ENCODE measurements at places on chromosomes 1 and 21. TPM values are rescaled to one million over a fixed set of nuclear protein-coding genes. Genes with fewer than 3 reads are reported as not detected.
A peak's percentile ranks its signal among the peaks of the same experiment; 100 is the strongest.

DNA sequence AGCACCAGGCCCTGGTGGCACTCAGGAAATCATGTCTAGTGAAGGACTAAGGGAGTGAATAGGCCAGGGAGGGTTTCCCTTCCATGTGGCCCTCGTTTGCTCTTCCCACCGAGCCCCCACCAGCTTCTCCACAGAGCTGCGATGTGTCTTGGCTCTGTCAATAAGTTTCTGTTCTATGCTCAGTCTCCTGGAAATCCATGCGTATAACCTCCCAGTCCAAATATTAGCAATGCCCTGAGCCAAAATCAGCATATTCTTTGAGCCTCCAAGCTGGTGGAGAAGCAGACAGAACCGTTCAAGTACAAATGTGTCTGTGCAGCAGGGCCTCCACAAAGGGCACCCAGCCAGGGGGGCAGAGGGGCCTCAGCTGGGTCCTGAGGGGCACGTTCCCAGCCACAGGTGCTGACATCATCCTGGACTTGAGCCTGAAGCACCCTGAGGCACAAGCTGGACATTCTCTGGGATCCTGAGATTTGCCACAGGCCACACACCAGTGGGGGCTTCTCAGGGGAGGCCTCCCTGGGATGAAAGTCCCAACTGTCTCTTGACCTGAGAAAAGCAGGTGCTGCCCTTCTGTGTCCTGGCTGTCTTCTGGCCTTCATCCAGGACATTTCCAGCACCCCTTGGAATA is 350.5 kb upstream of the VAMP3 start:
- H3K27me3 ChIP-seq = no peaks in the 10 kb centered on the region
- no peak overlapping the region for H3K27ac ChIP-seq
- H3K4me1 ChIP-seq = no peaks in the 10 kb centered on the region
- H3K36me3 ChIP-seq = no peaks in the 10 kb centered on the region

- H3K27me3 ChIP-seq = no peaks in the 10 kb centered on the region
- no peak for DNase-seq
- no peak overlapping the region for H3K27ac ChIP-seq
- H3K36me3 ChIP-seq = no peaks in the 10 kb centered on the region
- H3K4me3 ChIP-seq = no peak overlapping the region
These were observed 18.4 kb upstream of the PLEKHG5 start for GRCh38 chr1:6509919-6510291.

- no peaks in the 10 kb centered on the region for H3K27me3 ChIP-seq
- DNase-seq = peak; percentile 52
- peak overlapping the region; percentile 45 for H3K4me3 ChIP-seq
- no peaks in the 10 kb centered on the region for H3K36me3 ChIP-seq
These were observed 918 bp upstream of the RASAL2 start for GRCh38 chr1:178092878-178093493.

GRCh38 chr1:74964508-74965102 is 169.6 kb upstream of the LHX8 start:
- H3K27me3 ChIP-seq = no peaks in the 10 kb centered on the region
- H3K36me3 ChIP-seq = no peaks in the 10 kb centered on the region
- H3K4me3 ChIP-seq = no peak overlapping the region
- DNase-seq = peak; percentile 75
- H3K27ac ChIP-seq = no peak overlapping the region

DNA sequence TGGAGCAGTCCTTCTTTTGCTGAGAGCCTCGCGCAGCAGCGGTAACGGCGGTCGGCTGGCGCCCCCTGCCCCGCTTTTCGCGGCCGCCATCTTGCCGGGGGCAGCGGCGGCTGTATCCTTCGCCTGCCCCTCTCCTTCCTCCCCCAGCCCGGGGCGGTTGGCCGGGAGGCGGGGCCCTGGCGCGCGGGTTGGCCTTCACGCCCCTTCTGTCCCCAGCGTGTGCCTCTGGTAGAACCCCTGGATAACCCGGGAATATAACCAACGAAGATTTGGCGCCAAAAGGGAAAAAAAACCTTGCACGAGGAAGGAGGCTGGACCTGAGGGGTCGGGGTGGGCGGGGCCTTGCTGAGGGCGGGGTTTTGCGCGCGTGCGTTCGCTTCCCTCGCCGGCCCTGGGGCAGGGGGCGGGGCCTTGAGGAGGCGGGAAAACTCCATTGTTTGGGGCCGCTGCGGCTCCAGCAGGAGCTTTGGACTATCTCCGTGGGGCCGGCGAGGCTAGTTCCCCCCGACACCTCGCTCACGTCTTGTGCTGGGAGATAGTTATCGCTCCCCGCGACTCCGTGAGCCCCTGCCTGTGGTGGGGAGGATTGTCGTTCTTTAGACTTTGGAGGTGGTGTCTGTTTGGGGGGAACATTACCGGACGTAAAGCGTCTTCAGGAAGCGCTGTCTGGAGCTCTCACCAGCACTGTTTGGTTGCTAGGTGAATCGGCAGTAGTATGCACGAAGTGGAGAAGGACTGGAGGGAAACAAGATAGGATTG is 689 bp downstream of the NASP start:
- DNase-seq = peak; percentile 96
- H3K27ac ChIP-seq = peak overlapping the region; percentile 80
- peaks cover 14% of the 10 kb centered on the region for H3K4me1 ChIP-seq

DNA sequence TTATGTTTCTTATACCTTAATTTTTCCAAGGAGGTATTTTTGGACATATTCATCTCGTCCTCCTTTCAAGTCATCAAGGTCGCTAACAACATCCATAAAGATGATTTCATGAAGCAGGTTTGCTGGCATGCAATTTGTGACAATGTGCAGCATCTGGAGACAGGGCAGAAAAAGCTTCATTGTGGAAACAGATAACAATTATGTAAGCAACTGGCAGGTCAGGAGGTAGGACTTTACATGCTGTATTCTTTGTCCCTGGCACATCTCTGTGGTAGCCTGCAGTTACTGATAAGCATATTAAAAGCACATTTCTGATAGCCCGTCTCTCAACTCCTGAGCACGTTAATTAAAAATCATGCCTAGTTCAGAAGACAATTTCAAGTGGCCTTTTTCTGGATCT is 156.8 kb downstream of the LEPR start:
- H3K4me1 ChIP-seq = no peaks in the 10 kb centered on the region
- no peaks in the 10 kb centered on the region for H3K27me3 ChIP-seq
- no peak overlapping the region for H3K27ac ChIP-seq
- no peak for DNase-seq
- no peak overlapping the region for H3K4me3 ChIP-seq

DNA sequence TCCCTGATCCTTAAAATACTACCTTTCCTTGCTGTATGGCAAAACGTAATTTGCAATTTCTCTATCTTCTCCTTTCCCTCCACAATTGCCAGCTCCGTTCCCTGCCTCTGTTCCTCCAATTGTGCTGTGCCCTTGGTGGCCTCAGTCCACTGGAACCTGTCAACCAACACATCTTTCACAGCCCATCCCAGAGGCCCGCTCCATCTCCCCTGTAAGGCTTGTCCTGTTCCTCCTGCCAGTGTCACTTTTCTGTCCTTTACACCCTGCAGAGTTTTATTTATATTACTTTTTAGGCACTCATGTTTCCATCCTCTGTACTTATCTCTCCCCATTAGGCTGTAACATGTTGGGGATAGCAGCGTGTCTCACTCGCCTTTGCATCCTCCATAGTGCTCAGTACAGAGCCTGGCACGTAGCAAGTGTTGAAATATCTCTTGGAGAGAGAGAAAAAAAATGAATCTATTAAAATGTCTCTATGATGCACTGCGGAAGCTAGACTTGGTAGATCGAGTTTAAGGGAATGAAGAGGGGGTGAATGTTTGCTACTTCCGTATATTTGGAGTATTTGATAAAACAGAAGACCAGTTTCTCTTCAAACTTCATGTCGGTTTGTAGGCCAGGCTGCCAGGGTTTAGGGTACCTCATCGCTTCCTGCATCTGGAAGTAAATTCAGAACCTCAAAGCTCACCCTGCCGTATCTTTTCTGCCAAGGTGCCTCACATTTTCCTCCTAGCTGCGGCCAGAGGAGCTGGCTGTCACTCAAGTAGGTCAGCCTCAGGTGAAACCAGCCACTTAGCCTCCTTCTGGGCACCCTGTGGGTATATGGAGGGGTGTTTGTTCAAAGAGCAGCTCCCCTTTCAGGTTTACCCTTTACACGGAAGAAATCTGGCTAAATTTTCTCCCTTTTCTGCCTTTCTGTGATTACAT is 303.8 kb downstream of the TM2D1 start:
- no peak overlapping the region for H3K4me3 ChIP-seq
- DNase-seq = no peak
- H3K27ac ChIP-seq = no peak overlapping the region
- no peaks in the 10 kb centered on the region for H3K27me3 ChIP-seq
- H3K36me3 ChIP-seq = no peaks in the 10 kb centered on the region

DNA sequence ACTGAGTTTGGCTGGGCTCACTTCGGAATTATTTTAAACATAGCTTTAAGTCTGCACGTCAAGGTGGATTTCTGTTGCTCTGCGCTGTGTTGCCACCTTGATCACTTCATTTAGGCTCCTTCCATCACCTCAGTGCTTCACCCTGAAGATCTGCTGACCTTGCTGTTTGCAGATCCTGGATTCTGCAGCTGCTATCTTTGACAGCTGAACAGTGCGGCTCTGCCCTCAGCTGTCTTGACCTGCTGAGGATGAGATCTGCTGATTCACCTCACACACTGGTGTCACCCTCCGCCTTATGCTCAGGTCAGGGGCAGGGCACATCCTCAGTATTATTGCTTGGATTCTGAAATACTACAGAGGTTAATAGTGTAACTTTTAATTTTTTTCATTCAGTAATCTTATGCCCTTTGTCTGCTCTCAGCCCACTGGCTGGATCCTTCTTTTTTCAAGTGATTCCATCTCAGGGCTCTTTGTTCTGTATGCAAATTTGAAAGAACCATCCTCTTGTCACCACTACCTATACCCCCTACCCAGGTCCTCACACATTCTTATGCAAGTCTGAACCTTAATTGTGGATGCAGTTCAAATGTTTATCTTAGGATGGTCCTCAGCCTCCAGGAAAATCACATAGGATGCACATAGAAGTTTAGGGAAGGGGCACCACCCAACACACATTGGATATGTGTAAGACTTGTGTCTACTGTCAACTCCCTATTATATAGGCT is 364.0 kb downstream of the OLFM3 start:
- H3K27me3 ChIP-seq = no peaks in the 10 kb centered on the region
- no peaks in the 10 kb centered on the region for H3K4me1 ChIP-seq
- H3K4me3 ChIP-seq = no peak overlapping the region
- no peak for DNase-seq

GRCh38 chr1:221306239-221306638 is 427.0 kb downstream of the HLX start:
- no peak overlapping the region for H3K4me3 ChIP-seq
- H3K4me1 ChIP-seq = peaks cover 10% of the 10 kb centered on the region
- H3K27me3 ChIP-seq = no peaks in the 10 kb centered on the region
- H3K27ac ChIP-seq = no peak overlapping the region
- no peaks in the 10 kb centered on the region for H3K36me3 ChIP-seq

GRCh38 chr21:19256934-19257660 is 853.5 kb upstream of the TMPRSS15 start:
- no peak overlapping the region for H3K27ac ChIP-seq
- H3K4me3 ChIP-seq = no peak overlapping the region
- H3K36me3 ChIP-seq = no peaks in the 10 kb centered on the region
- H3K27me3 ChIP-seq = no peaks in the 10 kb centered on the region
- no peaks in the 10 kb centered on the region for H3K4me1 ChIP-seq
- DNase-seq = no peak

Gene SCAF4
- 14.9 TPM for total RNA-seq

Gene CATSPERE
- total RNA-seq = 1.7 TPM

Gene CYP4Z1
- total RNA-seq = not detected

Gene FUBP1
- 151 TPM for total RNA-seq

Gene GPX7
- total RNA-seq = 78.9 TPM

Gene SEC16B
- total RNA-seq = 8.5 TPM
